ENCODE measurements at places on chromosomes 4 and X. TPM values are rescaled to one million over a fixed set of nuclear protein-coding genes. Genes with fewer than 3 reads are reported as not detected.

DNA sequence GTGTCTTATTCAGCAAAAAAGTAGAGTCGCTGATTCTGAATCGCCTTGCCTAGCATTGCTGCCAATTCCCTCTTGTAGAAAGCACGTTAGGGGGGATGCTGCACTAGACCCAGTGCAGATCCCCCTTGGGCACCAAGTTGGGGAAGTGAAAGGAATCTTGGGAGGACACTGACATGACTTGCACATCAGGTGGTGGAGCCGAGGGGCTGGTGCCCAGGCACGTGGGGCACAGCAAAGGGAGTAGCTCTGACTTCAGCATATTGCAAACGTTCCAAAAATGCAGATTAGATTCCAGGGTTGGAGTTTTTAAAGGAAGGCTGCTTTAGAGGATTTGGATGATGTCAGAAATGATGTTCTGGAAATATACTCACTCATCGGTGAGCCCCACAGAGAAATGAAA lies 47.4 kb upstream of the GPM6B start:
- DNase-seq: peak; percentile 30

Gene OTC
- not detected for total RNA-seq

DNA sequence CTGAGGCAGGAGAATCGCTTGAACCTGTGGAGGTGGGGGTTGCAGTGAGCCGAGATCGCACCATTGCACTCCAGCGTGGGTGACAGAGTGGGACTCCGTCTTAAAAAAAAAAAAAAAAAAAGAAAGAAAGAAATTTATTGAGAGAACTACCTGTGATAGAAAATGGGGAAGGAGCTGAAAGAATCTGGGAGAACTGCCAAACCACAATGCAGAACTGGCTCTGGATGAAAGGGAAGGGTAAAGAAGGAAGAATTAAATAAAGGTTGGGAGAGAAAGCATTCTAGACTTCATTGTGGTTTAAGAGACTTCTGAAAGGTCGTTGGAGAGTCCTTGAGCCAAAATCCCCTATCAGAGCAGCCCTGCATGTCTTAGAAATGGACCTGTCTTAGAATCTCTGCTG lies 567.9 kb upstream of the HTR2C start:
- DNase-seq: no peak

- DNase-seq: peak; percentile 54
These were observed 291.3 kb downstream of the GALNTL6 start for GRCh38 chr4:172104539-172104938.

DNA sequence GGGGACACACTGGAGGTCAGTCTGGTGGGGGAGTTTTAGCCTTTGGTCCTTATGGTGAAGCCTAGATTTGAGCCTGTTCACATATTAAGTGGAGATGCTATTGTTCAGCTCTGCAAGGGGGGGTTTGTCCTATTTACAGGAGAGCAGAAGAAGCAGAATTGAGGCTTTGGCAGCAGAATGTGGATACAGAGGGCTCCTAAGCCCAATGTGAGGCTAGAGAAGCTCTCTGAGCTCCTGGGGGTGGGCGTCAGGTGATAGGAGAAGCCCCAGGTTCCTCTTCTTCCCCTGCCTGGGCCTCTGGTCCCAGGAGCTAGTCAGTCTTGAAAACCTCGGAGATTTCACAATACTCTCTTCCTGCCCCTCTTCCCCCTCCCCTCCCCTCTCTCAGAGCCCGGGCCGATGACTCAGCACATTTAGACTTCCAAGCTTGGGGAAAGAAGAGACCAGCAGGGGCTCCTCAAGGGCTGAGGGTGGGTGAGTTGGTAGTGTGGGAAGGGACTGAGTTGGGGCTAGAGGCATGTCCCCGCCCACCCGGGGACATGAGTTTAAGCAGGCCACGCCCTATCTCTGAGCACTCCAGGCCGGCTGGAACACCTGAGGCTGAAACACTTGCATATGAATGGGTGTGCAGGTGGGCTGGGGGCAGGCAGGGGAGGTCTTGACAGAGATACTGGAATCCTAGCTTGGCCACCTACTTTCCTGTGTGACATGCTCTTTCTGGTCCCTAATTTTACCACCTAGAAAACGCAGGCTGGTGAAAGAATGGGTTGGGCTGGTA lies 3.4 kb downstream of the TFE3 start:
- DNase-seq: peak; percentile 87

- DNase-seq: no peak
These were observed 86.4 kb downstream of the PPA2 start for GRCh38 chr4:105387466-105387865.

- DNase-seq: peak; percentile 30
These were observed 513.6 kb upstream of the PITX2 start for GRCh38 chr4:111136438-111136837.

Gene TCEAL4
- total RNA-seq: 49.9 TPM

GRCh38 chr4:4919927-4920326 lies 60.5 kb downstream of the MSX1 start:
- no peak for DNase-seq

- DNase-seq: no peak
These were observed 61.2 kb upstream of the AFAP1 start for GRCh38 chr4:8000721-8001491.

- no peak for DNase-seq
These were observed 142.3 kb upstream of the SLIT2 start for GRCh38 chr4:20109391-20109790.

DNA sequence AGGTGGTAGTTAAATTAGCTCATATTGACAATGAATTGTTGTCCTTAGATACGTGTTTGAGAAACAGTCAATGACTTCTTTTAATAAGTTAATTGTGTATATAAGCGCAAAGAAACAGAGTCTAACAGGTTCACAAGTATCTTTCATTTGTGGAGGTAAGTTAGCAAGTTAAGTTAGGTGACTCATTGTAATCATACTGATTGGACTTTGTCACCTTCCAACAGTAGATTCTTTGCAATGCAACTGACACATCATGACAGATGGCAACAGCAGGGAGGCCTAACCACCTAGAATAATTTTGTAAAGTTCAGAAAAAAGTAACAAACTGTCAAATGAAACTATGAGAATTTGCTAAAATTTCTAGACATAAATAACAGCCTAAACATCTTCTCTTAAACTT lies 207.6 kb upstream of the PITX2 start:
- no peak for DNase-seq

DNA sequence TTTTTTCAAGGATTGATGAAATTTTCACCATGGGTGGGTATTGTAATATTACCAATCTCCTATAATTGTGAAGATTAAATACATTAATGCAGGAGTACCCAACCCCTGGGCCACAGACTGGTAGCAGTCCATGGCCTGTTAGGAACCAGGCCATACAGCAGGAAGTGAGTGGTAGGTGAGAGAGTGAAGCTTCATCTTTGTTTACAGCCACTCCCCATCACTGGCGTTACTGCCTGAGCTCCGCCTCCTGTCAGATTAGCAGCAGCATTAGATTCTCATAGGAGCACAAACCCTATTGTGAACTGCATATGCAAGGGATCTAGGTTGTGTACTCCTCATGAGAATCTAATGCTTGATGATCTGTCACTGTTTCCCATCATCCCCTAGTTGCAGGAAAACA lies 15.1 kb downstream of the RAPGEF2 start:
- no peak for DNase-seq

DNA sequence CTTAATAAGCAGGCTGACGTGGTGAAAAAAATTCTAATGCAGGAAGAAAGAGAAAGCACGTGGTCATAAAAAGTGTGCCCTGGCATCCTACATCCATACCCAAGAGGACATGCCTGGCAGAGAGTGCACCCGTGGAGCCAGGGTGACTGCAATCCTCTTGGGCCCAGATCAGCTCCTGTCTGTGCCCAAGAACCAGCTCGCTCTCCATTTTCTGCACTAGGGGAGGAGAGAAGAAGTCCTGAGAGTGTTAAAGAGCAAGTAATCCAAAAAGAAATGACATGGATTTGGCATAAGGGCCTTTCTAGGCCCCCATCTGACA lies 483.1 kb downstream of the BCOR start:
- no peak for DNase-seq

Gene CXCL13
- not detected for total RNA-seq

Gene THAP9
- total RNA-seq: 3.3 TPM

- no peak for DNase-seq
These were observed 809 bp downstream of the ZFP92 start for GRCh38 chrX:153411988-153412574.

DNA sequence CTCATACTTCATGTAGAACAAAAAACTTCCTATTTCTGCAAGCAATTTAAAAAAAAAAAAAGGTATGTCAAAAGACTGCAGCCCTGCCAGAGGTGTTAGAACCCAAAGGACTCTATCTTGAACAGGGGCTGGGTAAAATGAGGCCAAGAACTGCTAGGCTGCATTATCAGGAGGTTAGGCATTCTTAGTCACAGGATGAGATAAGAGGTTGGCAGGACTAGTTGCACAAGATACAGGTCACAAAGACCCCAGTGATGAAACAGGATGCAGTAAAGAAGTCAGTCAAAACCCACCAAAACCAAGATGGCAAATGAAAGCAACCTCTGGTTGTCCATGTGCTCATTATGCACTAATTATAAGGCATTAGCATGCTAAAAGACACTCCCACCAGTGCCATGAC lies 104.1 kb downstream of the ANOS1 start:
- DNase-seq: peak; percentile 6

Gene SHOX
- not detected for total RNA-seq

- DNase-seq: no peak
These were observed 307.0 kb upstream of the SPOCK3 start for GRCh38 chr4:167541286-167541685.

Gene NRK
- total RNA-seq: 18.3 TPM

Gene PPP1R2C
- not detected for total RNA-seq

Gene DCAF4L1
- total RNA-seq: 0.29 TPM

Gene HSFX1
- total RNA-seq: 0.75 TPM

DNA sequence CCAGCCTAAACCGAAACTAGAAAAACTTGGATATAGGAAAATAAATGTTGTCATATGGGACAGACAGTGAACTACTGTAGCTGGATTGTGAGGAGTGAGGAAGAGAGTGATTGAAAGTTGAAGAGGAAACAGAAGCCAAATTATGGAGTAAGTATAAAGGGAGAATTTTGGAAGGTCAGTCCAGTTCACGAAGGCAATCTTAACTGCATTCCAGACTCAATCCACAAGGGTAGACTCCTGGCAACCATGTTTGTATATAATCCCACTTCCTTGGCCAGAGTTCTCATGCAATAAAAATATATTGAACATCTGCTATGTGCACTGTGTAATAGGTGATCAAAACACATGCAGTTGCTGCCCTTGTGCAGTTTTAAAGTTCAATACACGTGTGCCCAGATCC lies 58.6 kb upstream of the CAMK2D start:
- no peak for DNase-seq

DNA sequence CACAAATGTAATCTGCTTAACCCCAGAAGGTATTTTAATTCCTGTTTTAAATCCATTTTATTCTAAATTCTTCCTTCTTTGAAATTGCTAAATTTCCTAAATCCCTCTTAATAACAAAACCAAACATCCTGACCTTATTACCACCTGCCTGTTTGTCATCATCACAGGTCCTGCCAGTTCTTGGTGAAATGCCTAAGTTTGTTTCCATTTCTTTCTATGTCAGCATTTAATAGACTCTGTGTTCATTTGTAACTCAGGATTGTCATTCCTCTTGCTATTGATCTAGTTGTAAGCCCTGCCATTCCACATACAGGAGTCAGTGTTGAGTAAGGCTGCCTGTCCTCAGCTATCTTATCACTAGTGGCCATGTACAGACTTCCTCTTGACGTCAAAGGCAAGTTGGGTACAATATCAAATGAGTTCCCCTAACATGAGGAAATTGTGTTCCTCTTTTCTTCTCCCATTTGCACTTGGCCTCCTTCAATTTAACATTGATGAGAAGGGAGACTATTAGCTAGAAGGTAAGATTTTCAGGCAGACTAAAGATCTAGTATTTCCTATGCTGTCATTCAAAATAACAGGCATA lies 440.1 kb downstream of the AFF2 start:
- DNase-seq: peak; percentile 35

GRCh38 chr4:165464376-165464775 lies 85.6 kb downstream of the CPE start:
- no peak for DNase-seq

DNA sequence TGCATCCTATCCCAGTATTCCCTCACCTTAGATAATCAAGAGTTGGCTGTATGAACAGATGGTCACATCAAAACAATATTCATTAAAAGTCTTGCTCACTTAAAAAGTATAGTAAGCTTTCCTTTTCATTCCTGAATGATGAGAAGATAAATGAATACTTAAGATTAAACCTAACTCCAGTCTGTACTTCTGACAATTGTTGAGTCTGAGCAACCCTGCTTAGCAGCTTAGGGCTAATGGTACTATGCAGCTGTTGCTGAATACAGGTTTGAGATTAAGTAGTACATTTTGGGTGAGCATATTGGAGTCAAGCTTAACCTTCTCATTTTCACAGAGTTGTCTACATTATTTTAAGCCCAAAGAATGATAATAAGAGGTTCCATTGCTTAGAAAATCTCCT lies 121.7 kb upstream of the ETNPPL start:
- DNase-seq: peak; percentile 52

Gene RAB9B
- total RNA-seq: 2.2 TPM

GRCh38 chrX:40209951-40210617 lies 112.3 kb upstream of the BCOR start:
- peak; percentile 71 for DNase-seq

- no peak for DNase-seq
These were observed 28.7 kb downstream of the C4orf50 start for GRCh38 chr4:5989236-5990225.

Gene HMX1
- total RNA-seq: not detected

Gene F8A1
- total RNA-seq: 25.6 TPM

Gene GPRASP1
- 2.7 TPM for total RNA-seq

DNA sequence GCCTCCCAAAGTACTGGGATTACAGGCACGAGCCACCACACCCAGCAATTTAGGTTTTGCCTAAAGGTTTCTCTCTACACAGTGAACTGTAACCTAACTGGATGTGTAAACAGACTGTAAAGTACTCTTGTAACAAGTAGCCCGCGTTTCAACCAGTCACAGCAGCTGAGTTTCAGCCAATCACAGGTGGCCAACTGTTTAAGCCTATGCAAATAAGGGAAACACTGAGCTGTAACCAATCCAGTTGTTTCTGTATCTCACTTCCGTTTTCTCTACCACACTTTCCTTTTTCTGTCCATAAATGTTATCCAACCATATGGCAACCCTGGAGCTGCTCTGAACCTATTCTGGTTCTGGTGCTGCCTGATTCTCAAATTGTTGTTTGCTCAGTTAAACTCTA lies 59.9 kb downstream of the DIPK2B start:
- no peak for DNase-seq

GRCh38 chr4:158870626-158871334 lies 102.0 kb downstream of the FNIP2 start:
- peak; percentile 11 for DNase-seq

All from astrocyte (in vitro differentiated cells and primary cell).